ENCODE measurements at places on chromosomes 1 and 21.
A peak's percentile ranks its signal among the peaks of the same experiment; 100 is the strongest.

- no peak for DNase-seq
These were observed 11.4 kb downstream of the SAMD11 start for GRCh38 chr1:934991-935750.

DNA sequence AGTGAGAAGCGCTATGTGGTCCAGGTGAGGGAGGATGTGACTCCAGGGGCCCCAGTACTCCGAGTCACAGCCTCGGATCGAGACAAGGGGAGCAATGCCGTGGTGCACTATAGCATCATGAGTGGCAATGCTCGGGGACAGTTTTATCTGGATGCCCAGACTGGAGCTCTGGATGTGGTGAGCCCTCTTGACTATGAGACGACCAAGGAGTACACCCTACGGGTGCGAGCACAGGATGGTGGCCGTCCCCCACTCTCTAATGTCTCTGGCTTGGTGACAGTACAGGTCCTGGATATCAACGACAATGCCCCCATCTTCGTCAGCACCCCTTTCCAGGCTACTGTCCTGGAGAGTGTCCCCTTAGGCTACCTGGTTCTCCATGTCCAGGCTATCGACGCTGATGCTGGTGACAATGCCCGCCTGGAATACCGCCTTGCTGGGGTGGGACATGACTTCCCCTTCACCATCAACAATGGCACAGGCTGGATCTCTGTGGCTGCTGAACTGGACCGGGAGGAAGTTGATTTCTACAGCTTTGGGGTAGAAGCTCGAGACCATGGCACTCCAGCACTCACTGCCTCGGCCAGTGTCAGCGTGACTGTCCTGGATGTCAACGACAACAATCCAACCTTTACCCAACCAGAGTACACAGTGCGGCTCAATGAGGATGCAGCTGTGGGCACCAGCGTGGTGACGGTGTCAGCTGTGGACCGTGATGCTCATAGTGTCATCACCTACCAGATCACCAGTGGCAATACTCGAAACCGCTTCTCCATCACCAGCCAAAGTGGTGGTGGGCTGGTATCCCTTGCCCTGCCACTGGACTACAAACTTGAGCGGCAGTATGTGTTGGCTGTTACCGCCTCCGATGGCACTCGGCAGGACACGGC lies 2.2 kb downstream of the CELSR2 start:
- peak; percentile 56 for DNase-seq

- no peak for DNase-seq
These were observed 33.0 kb upstream of the MTF1 start for GRCh38 chr1:37892151-37893047.

DNA sequence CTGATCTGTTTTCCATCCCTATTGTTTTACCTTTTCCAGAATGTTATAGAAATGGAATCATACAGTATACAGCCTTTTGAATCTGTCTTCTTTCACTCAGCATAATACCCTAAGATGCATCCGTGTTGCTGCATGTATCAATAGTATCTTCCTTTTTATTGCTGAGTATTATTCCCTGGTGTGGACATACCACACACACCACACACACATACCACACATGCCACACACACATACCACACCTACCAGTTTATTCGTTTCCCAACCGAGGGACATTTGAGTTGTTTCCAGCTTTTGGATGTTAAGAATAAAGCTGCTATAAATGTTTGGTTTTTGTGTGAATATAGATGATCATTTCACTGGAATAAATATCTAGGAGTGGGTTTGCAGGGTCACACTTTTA lies 22.2 kb upstream of the SLC30A1 start:
- DNase-seq: no peak

- DNase-seq: no peak
These were observed 27.3 kb downstream of the AGMAT start for GRCh38 chr1:15557594-15557993.

DNA sequence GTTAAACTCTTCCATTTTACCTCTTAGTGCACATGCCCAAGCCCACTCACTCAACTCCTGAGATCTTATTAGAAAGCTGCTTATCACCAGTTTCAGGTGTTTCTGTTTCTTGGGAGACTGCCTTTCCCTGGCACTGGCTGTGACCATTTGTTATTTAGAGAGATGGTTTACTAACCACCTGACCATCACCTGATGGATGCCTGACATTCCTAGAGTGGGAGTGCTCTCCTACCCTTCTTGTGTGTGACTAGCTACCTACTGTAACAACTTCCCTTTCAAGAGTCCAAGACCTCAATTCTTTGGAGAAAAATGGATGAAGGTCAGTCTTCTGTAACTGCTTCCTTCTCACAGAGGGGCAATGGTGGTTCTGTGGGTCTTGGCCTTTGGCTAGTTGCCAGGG lies 755.2 kb upstream of the ADAMTS5 start:
- DNase-seq: no peak

DNA sequence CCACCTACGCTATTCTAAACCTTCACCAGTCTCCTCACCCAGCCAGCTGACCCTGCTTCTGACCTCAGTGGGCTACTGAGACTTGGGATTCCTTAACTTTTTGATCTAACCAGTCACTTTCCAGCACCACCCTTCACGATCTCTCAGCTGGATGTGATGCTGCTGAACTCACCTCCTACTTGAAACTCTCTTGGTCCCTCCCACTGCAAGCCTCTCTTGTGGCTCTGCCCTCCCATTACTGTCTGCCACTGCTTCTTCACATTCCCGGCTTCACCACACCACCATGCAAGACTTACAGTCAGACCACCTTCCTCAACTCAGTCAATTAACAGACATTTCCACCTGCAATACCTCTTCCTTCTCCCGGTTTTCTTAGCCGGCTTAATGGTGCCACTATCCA lies 6.3 kb downstream of the TAF5L start:
- DNase-seq: no peak

DNA sequence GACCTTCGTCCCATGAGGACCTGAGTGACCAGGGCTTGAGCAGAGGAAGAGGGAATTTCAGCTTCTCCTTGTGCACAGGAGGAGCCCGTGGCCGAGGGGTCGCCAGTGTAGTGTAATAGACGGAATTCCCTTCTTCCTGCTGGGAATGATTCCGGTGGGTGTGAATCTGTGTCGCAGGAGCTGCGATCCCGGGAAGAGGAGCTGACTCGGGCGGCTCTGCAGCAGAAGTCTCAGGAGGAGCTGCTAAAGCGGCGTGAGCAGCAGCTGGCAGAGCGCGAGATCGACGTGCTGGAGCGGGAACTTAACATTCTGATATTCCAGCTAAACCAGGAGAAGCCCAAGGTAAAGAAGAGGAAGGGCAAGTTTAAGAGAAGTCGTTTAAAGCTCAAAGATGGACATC lies 34.4 kb downstream of the MAP3K21 start:
- DNase-seq: no peak

- no peak for DNase-seq
These were observed 77.9 kb downstream of the GFI1 start for GRCh38 chr1:92408825-92409224.

DNA sequence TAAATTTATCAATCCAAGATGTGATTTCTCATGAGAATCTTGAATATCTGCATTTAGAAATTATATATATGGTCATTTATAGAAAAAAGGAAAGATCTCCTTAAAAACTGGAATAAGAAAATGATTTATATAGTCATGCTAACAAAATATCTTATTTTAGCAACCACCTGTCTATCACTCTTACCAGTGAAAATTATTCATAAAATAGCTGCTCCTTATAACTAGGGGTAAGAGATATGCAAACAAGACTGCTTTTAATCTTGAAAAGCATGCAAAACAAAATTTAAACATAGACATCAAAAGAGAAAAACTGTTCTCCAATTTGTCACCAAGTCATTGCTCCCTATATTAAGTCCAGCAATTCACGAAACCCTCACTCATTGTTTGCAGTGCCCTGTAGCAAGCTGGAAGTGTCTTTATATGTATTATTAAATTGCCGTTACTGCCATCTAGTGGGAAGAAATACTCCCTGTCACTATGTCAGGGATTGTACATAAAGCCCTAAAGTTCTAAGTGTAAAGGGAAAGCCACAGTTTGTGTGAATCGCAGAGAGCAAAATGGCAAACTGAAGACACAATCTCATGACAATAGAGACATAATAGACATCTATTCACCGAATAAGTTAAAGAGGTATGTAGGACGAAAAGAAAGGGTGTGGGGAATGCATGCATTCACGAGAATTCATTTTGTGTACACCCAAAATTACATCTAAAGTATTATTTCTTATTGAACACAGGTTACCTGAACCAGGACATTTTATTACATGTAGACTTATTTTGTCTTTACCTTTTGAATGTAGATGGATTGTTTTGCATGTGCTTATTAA lies 600.5 kb downstream of the USP25 start:
- no peak for DNase-seq

DNA sequence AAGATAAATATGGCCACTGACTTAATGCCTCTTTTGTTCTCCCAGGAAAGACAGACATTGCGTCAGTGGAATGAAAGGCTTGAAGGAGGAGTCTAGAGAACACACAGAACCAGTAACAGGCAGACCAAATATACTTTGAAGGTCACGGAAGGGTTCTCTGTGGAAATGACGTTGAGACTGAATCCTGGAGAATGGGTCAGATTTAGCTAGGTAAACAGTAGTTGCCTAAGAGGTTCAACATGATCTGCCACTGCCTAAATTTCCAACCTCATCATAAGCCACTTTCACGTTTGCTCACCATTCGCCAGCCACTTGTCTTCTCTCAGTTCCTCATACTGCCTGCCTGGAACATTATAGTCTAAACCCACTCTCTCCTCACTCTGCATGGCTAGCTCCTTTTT lies 20.5 kb downstream of the PLA2G4A start:
- no peak for DNase-seq

GRCh38 chr1:108897865-108898720 lies 21.3 kb downstream of the GPSM2 start:
- DNase-seq: no peak

DNA sequence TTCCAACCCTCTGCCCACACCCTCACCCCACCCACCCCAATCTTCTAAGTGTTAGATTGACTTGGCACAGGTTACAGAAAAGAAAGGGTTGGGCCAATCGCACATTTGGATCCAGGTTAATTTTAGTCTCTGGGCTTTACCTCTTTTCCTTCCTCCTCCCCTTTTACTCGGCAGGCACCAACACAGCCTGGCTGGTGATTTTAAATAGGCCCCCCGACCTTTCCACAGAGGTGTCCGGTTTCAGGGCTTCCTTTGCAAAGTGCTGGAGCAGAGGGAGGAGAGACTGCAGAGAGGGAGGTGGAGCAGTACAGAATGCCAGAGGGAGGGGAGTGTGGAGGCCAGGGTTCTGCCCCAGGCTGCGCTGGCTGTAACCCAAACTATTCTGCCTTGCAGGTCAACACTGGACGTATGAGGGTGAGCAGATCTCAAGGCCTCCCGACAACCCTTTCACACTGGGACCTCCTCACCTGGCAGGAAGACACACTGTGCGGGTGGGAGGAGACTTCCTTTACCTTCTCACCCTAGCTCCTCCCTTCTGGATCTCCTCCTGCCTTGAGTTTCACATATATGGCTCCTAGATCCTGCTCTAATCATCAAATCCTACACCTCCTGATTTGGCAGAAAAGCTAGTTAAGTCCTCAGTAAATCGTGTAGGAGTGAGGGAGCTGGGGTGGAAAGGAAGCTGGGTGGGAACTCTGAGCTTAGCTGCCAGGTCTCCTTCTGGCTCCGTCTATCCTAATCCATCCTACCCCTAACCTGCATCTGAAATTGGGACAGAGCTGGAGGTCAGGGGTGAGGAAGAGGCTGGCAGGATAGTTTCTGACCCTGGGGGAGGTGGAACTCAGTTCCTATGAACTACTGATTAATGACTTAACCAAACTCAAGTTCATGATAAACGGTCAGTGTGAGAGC lies 2.4 kb downstream of the CA14 start:
- no peak for DNase-seq

- no peak for DNase-seq
These were observed 21.9 kb downstream of the NTNG1 start for GRCh38 chr1:107162745-107163144.

DNA sequence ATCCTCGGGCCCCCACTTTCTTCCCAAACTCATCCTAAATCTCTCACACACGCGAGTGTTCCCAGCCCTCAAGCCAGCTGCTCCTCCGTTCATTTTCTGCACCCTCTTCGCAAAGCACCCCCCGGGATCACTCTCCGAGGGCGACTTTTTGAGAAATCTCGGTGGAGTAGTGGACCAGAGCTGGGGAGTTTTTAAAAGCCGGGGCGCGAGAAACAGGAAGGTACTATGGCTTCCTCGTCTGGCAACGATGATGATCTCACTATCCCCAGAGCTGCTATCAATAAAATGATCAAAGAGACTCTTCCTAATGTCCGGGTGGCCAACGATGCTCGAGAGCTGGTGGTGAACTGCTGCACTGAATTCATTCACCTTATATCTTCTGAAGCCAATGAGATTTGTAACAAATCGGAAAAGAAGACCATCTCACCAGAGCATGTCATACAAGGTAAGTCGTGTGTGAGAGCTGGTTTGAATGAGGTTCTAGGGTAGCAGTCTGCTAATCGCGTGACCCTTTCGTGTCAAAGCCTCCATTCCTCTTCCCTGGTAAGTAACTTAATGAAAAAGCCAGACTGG lies 800 bp downstream of the DR1 start:
- no peak for DNase-seq

DNA sequence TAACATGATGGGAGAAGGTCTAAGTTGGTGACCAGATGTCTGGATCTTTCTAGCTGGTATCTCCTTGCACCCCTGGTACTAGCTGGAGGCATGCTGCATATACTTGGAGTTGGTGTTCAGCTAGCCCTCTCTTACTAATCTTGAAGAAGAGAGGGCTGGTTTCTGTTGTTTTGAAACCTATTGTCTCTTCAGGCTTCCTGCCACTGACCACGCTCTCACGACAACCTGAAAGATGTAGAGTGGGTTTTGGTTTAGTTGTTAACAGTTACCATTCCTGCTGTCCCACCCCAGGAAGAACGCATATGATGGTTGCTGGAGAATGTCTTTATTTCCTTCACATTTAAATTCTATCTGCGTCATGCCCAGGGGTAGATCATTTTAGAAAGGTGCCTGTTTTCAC lies 3.6 kb downstream of the MAN1C1 start:
- no peak for DNase-seq

GRCh38 chr1:213750231-213751063 lies 237.3 kb upstream of the PROX1 start:
- no peak for DNase-seq

- DNase-seq: no peak
These were observed 6.7 kb downstream of the B3GALT6 start for GRCh38 chr1:1238702-1239178.

DNA sequence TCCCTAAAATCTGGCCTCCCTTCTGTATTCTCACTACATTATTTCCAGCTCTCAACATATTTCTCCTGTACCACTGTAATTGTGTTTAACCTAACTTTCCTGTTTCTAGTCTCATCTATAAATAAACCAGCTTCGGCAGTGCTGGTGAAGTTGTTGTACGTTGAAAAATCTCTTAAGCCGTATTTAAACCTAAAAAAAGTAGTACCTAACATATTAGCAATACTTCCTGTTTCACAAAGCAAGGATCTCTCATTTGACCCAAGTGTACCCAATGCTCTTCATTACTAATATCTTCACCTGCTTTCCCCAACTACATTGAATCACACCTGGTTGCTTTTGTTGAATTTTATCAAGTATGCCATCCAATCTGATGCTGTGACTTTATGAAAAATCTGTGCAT lies 42.2 kb upstream of the RGS21 start:
- no peak for DNase-seq

Data from chondrocyte (in vitro differentiated cells).